LHCN-M2 (cell line): ENCODE measurements at places on chromosomes 16 and 17. TPM values are rescaled to one million over a fixed set of nuclear protein-coding genes. Genes with fewer than 3 reads are reported as not detected.

TMEM94 gene
- 57.1 and 71.2 TPM in 2 replicates for total RNA-seq

DNA sequence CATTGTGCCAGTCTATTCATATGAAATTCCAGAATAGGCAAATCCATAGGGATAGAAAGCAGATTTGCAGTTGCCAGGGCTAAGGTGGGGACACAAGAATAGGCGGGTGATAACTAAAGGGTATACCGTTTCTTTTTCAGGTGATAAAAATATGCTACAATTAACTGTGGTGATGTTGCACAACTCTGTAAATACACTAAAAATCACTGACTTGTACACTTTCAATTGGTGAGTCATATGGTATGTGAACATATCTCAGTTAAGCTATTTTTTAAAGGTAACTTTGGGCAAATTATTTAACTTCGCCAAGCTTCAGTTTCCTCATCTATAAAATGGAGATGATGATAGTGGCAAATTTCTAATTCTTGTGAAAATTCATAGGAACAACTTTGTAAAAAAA is 65.9 kb downstream of the CDYL2 start:
- no peak for DNase-seq

- no peak for DNase-seq
These were observed 7.1 kb downstream of the ASPA start for GRCh38 chr17:3482852-3483251.

CACNG3 gene
- total RNA-seq: not detected in 2 replicates

ZP2 gene
- total RNA-seq: not detected in 2 replicates

GP1BA gene
- not detected in 2 replicates for total RNA-seq

NPIPA2 gene
- total RNA-seq: 0.57 TPM in 1 of 2 replicates, not detected in the other

GRCh38 chr16:56589141-56590039 is at the start of gene MT3:
MT3 (plus strand) TSS chr16:56589528; CDS start chr16:56589591, 63 bp downstream.
- DNase-seq: peak; percentile 24

GRCh38 chr17:46163316-46163715 is 29.9 kb downstream of the KANSL1 start:
- DNase-seq: no peak

LRRC46 gene
- 0.45 and 1.4 TPM in 2 replicates for total RNA-seq
